CD14-positive monocyte (primary cell): ENCODE measurements at places on chromosomes 12 and 14.

GRCh38 chr14:34628681-34629135, 1.2 kb downstream of the SNX6 start:
- DNase-seq: no peak

DNA sequence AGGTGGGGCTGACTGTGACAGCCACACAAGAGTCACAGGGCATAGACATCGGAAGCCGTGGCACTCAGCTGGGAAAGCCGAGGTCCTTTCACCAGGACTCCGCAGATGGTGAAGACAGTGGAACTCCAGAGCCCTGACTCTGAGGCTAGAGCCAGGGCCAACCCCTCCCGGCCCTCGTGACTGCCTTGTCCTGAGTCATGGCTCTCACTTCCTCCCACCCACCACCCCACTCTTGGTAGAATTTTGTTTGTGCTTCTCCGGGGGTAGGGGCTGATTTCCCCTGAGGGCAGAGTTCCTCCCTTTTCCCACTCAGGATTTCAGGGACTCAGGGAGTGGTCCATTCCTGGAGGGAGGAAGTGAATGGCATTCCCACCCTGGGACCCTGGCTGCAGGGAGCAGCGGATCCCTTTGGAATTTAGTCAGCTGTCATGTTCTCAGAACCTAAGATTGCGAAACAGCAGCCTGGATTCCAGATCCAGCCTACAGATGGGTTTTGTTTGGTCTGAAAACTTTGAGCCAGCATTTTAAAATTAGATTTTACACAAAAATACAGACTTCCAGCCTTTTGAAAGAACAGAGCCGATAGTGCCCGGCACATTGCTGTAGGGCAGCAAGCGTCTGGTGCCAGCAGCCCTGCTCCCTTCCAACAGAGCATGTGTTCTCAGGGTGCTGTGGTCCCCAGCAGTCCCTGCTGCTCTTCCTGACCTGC, 50.7 kb downstream of the TPCN1 start:
- peak; percentile 81 for DNase-seq

- DNase-seq: no peak
Observed at GRCh38 chr12:58639318-58639934, 280.9 kb downstream of the LRIG3 start.

GRCh38 chr12:12519354-12519998, 43.2 kb downstream of the DUSP16 start:
- no peak for DNase-seq

DNA sequence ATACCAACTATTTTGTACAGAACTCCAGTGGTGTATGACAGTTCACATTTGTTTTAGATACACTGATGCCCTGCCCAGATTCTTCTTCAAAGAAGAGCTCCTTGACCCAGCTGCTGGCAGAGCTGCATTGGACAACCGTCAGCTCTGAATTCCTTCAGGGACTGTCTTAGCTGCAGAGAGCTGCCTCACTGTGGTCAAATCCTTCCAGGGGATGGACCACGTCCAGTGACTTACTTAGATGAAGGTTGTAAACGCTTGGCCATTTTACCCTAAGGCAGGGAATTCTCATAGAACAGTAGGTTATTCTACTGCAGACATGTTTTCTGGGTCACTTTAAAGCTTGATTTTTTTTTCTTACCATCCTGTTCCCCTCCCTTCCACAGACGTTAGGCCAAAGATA, 905.0 kb upstream of the ATXN7L3B start:
- DNase-seq: no peak

GRCh38 chr12:15535352-15535781, 213.1 kb downstream of the PTPRO start:
- DNase-seq: no peak

DNA sequence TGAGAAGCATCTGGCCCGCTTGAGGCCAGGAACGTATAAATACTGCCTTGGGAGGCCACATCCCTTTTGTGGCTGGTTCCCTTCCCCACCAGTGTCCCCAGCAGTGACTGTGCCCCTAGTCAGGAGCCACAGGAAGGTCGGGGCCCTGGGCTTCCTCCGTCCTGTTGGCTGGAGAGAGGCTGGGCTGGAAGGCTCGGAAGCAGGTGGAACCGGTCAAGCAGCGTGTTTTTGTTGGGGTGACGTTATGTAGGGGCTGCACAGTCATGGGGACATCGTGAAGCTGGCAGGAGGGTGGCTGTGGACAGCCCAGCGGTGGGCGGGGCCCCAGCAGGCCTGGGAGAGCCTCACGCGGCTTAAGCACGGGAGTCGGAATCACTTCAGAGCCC, 10.1 kb downstream of the XRCC3 start:
- no peak for DNase-seq

DNA sequence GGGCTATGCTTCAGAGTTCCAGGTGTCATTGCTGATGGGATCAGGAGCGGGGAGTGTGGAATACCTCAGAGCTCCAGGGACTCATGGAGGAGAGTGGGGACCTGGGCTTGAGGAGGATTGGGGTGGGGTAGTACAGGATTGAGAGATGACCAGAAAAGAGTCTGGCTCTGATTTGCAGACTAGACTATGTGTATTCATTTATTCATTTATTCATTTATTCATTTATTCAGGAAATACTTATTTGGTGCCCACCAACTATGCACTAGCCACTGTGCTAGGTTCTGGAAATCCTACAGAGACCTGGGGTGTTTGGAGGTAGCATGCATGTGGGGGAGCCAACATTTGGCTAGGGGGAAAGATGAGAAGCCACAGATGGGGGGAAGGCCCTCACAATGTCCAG, 871 bp upstream of the KRT83 start:
- no peak for DNase-seq

GRCh38 chr14:76962303-76962660, 66.2 kb downstream of the IRF2BPL start:
- no peak for DNase-seq

DNA sequence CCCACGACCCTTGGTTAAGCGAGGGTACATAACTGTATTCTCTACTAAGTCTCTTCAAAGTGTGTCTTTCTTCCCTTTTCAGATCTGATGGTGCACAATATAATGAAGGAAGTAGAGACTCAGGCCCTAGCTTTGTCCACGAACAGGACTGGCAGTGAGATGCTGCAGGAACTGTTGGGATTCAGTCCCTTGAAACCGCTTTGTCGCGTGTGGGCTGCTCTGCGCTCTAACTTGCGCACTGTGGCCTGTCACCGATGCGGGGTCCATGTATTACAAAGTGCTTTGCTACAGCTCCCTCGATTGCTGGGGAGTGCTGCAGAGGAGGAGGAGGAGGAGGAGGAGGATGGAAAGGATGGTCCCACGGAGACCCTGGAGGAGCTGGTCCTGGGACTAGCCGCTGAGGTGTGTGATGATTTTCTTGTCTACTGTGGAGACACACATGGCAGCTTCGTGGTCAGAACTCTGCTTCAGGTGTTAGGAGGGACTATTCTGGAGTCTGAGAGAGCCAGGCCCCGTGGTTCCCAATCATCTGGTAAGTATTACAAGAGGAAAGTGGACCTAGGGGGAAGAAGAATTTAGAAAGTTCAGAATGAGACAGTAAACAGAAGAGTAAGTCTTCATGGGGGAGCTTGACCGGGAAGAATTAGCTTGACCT, 803 bp downstream of the NOP9 start:
- DNase-seq: no peak

GRCh38 chr12:2963154-2963759, 4.1 kb downstream of the TEAD4 start:
- DNase-seq: no peak

DNA sequence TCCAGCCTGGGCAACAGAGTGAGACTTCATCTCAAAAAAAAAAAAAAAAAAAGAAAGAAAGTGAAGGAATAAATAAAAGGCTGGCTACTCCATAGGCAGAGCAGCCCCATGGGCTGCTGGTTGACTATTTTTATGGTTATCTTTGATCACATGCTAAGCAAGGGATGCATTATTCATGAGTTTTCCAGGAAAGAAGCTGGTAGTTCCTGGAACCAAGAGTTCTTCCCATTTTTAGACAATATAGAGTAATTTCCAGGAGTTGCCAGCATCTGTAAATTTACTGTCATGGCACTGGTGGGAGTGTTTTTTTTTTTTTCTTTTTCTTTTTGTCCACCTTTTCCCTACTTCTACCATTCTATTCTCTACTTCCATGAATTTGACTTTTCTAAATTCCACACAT, 24.2 kb downstream of the FGD4 start:
- DNase-seq: no peak

GRCh38 chr12:132285991-132286681, 43.3 kb downstream of the GALNT9 start:
- DNase-seq: no peak

GRCh38 chr14:32224737-32225377, 21.8 kb upstream of the RNU6-8 start:
- DNase-seq: peak; percentile 24

DNA sequence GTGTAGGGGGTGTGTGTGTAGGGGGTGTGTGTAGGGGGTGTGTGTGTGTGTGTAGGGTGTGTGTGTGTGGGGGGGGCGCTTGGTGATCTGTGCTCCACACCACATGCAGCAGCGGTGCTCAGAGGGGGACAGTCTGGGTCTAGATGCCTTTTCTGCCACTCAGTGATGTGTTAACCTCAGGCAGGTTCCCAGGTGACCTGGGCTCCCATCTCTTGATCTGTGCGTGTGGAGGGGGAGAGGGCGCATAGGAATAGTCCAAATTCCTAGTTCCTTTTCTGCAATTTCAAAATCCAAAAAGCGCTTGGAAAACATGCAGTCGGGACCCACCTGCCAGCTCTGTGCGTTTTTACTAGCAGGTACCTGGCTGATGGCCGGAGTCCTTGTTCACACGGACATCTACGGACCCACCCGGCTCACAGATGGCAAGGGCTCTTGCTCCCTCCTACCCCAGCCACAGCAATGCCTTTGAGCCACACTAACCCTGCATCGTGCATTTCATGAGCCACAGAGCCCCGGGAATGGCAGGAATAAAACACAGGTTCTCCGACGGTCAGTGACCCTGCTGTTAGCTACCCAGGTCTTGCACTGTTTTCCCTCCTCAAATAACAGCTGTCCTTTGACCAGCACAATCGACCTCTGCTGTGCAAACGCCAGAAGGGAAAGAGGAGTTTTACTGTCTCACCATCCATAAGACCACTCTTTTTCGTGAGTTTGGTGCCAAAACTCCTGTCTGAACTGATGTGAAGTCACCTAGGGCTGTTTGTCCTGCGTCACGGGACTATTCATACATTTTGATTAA, 120.8 kb downstream of the GLT1D1 start:
- DNase-seq: no peak

GRCh38 chr12:77062846-77063461, 2.4 kb downstream of the E2F7 start:
- DNase-seq: no peak

DNA sequence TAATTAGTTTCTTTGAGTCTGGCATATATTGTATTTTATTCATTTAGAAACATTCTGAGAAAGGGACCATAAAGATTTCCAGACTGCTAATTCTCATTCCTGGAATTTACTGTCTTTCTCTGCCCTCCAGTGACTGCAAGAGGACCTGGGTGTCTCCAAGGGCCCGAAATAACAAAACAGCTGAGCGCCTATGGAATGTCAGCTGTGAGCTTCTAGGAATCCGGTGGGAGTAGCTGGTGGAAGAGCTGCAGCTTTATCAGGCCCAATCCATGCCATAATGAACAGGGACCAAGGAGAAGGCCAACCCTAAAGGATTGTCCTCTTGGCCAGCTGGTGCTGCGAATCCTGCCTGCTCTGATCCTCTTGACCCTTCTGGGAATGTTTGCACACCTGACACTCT, 31.9 kb downstream of the RDH12 start:
- no peak for DNase-seq

DNA sequence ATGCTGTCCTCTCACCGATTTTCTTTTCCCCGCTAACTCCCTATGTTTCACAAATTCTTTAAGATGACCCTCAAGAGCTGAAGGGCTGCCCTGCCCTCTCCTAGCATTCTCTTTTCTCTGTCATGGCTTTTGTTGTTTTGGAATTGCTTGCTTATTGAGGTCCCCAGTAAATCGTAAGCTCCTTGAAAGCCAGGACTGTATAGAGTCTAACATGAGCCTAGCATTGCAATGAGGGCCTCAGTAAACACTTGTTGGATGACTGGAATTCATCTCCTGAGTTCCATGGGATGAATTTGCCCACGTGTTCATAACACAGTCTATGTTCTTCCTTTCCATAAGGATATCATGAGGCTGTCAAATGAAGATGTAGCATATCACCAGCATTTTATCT, 92.2 kb downstream of the APAF1 start:
- no peak for DNase-seq

DNA sequence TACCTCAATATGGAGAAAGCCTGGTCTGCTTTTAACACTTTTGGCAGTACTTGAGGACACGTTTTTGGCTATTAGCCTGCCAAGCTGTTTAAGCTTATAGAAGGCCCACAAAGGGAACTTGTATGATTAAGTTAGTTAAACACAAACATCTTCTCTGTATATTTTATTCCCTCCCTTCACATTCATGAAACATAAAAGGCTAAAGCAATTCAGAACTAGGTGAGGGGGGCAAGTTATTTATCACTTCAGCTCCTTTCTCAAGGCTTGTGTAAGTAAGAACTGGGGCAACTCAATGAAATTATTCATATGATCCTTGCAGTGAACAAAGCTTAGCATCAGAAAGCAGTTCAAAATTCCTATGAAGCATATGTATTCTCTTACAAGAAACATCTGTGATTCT, 7.5 kb downstream of the PRICKLE1 start:
- DNase-seq: no peak

GRCh38 chr14:42944284-42944683, 1337.6 kb downstream of the LRFN5 start:
- DNase-seq: no peak

- DNase-seq: no peak
Observed at GRCh38 chr12:84159260-84159659, 753.3 kb downstream of the SLC6A15 start.

DNA sequence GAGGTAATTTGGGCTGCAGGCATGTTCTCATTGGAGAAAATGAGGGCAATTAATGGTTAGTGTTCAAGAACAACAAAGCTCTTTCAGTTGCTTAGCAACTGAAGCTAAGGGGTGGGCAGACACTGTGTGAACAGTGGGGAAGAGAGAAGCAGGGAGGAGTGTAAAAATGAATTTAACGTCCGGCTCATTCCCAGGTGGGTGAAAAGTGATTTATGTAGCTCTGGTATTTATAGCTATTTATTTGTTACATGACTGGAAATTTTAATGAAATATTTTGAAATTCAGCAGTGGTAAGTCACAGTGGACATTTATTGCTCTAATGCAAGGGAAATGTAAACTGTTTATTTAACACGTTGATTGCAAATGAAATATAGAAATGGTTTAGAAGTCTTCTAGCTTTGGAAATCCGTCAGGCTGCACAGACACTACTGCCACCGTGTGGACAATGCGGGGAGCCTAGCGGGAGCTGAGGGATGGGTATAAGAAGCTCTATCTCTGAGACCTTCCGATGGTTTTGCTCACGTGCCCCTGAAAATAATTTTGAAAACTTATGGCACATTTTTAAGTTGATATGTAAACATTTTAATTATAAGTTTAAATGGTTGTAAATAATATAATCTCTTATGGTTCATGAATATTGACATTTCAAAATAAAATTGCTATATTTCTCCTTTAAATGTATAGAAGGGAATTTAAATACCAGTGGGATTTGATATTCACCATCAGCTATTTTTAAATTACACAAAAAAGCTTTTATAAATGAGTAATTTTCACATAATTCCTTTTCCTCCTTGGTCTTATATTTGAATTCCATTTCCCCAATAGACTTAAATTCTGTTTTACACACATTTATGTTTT, 54.4 kb downstream of the E2F7 start:
- DNase-seq: peak; percentile 13
